ENCODE measurements at places on chromosomes 3 and 15.
A peak's percentile ranks its signal among the peaks of the same experiment; 100 is the strongest.

- no peak for DNase-seq
Observed at GRCh38 chr15:29123171-29123570, 146.5 kb downstream of the NSMCE3 start.

- no peak for DNase-seq
Observed at GRCh38 chr15:99435877-99436541, 129.8 kb upstream of the MEF2A start.

GRCh38 chr3:158313338-158313927 is 203.5 kb downstream of the RSRC1 start:
- DNase-seq: peak; percentile 49

DNA sequence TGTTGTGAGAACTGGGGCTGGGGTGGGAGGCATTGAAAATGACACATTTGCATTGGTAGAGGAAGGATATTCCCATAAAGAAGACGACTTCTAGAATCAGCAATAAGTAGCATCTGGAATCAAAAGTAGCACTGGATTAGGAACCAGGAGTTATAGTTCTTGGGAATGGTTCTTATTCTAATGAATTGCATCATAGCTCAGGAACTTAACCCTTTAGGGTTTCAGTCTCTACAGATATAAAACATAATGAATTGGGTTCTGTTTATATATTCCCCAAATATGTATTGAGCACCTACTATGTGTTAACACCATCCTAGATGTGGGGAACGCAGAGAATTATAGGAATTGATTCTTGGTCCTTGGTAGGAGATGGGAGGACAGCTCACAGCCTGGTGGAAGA is 16.3 kb upstream of the SNRK start:
- DNase-seq: no peak

GRCh38 chr3:151467069-151467468 is 6.2 kb upstream of the IGSF10 start:
- no peak for DNase-seq

Data from M059J (cell line).